Urothelium cell line (cell line): ENCODE measurements at places on chromosomes 6 and 20.

GRCh38 chr20:44273231-44274215 lies 26.4 kb downstream of the GDAP1L1 start:
- no peak for DNase-seq

- no peak for DNase-seq
These were observed 38.0 kb downstream of the XRN2 start for GRCh38 chr20:21340991-21341697.

DNA sequence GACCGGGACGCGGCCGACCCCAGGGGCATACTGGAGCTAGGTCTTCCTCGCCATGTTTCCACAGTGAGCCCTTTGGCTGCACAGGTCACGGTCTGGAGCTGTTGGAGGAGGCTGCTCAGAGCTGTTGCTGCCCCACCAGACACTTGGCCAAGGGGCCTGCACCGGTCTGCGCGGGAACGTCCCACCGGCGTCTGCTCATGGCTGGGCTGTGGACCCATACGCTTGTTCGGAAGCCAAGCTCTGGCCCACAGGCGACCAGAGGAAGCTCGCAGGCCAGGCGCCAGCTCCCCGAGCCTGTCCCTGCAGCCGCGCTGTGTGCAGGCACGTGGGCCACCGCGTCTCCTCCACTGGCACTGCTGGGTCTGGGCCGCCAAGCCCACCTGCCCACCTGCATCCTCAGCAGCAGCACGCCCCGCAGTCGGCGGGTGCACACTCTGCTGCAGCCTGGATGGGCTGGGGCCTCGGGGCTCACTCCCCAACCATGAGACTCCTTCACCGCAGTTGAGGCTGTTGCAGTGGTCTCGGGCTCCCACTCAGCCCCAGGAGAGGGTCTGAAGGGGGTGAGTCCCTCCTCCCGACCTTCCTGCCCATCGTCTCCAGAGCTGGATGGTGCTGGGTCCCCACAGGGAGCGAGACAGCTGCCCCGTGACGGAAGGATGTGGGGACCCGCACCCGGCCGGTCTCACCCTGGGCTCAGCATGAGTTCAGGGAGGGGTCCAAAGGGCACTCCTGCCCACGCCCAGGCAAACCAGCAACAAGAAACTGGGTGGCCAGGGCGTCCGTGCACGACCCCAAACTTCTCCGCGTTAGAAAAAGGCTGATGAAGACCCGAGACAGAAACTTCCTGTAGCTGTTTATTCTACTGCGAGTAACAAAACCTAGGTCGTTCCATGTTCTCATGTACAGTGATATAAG lies 15.5 kb upstream of the TCFL5 start:
- DNase-seq, result no peak

- no peak for DNase-seq
These were observed 3.2 kb downstream of the HRH3 start for GRCh38 chr20:62216636-62217566.

DNA sequence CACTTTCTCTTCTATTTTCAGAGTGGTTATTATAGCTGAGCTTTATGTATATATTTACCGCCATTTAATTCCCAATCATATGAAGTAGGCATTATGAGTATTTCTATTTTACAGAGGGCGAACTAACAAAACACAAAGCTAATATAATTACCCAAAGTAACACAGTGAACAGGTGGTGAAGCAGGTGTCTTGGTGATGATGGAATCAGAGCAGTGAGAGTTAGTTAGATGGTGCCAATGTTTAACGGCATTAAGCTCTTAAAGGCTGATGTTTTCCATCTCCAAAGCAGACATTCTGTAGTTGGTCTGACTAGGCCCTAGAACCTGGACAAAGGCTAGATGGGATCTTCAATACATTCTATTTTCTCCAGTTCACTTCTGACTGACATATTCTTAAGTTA lies 551.1 kb upstream of the SYNCRIP start:
- DNase-seq, result no peak

GRCh38 chr20:32110173-32110704 lies 725 bp downstream of the TM9SF4 start:
- no peak for DNase-seq

- no peak for DNase-seq
These were observed 34.0 kb downstream of the ELOVL4 start for GRCh38 chr6:79913369-79913768.

DNA sequence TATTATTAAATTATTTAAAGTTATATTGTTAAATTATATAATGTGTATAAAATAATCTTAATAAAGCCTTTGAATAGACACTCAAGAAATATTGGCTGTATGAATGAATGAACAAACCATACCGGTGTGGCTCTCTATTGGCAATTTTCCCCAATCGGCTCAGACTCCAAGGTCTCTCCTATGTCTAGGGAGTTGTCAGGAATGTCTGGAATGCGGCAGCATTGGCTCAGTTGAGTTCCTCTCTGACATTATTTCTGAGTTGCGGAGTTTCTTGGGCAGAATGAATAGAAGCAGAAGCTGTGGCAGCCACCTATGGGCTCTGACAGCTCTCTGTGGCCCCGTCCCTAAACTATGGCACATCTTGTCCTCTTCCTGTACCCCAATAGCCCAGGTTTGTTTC lies 111.0 kb downstream of the SOBP start:
- DNase-seq, result peak; percentile 76

DNA sequence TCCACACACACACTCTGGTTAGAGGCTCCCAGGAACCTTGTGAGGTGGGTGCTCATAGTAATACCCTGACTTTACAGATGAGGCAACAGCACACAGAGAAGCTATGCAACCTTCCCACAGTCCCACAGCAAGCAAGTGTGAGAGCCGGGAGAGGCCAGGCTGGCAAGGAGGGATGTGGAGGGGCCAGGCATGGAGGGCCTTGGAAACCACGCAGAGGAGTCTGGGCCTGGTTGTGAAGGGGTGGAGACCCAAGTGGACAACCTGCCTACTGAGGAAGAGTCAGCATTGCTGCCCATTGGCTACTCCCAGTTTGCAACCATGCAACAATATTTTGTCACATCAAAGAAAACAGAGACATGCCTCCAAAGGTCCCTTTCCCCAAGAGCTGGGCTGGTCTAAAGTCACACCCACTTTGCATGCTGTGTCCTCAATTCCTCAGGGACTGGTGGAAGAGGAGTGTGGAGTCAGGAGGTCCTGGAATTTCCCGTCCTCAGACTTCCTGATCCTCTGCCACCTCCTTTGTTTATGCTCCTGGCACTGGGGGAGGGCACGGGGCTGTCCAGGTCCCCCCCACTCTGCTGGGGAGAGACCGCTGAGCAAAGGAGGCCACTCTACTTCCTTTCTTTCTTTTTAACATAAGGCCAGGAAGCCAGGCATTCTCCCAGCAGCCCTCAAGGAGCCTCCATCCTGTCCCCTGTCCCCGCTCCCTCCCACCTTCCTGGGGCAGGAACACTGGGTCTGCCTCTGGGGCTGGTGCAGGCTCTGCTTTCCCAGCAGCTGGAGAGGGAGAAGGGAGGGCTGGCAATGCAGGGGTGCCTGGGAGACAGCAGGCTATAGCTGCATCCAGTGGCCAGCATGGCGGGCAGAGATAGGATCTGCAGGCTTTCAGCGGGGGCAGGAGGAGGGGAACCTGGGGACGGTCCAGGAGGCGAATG lies 68.3 kb downstream of the NOL4L start:
- DNase-seq, result no peak

DNA sequence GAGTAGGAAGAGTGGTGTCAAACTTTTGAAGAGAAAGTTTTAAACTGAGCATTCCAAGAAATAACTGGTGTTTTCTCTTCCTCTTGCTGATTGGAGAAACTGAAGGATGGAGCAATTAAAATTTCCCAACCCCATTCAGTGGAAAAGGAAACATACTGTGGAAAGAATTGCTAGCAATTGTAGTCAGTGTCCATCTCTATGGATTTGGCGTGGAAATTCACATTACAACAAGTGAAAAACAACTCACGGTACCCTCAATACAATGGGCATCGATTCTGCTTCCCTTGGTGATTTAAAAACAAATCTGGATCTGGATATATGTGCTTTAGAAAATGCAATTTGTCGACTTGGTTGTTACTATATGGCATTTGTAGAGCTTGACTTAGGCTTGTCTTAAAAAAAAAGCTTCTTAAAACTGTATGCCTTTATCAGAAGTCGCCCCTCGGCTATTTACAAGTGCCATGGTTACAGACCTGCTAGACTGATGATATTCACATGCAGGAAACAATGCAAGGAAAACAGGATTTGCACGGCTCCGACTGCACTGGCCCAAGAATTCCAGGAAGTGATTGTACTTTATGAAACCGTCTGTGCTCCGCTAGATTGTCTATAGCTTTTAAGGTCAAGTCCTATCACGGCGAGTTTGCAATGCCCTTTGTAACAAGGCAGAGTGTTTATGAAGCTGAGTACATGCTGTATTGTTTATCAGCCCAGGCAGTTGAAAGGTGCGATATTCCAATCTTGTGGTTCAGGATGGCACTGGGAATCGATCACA lies 131.7 kb upstream of the PHACTR1 start:
- DNase-seq, result no peak

DNA sequence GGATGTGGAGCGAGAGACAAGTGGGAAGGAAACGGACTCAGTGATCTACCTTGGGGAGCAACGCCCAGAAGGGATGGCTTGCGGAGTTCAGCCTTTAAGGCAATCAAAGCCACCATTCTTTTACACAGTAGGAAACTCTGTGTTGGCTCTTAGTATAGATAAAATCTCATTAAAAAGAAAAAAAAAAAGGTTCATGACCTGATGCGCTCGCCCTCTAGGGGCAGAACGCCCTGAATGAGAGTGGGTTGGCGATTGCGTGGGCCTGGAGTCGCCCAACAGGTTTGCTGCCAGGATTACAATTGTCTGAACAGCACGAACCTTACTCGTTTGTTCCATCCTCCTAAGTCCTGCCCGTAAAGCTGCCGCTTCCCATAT lies 1.2 kb downstream of the TPD52L1 start:
- peak; percentile 27 for DNase-seq

GRCh38 chr6:131572686-131573415 lies at the start of gene ARG1:
Gene ARG1 (plus strand): TSS chr6:131573226. CDS start chr6:131573283, 57 bp downstream.
- DNase-seq, result no peak

- no peak for DNase-seq
These were observed 10.4 kb downstream of the DEFB129 start for GRCh38 chr20:237489-237888.

DNA sequence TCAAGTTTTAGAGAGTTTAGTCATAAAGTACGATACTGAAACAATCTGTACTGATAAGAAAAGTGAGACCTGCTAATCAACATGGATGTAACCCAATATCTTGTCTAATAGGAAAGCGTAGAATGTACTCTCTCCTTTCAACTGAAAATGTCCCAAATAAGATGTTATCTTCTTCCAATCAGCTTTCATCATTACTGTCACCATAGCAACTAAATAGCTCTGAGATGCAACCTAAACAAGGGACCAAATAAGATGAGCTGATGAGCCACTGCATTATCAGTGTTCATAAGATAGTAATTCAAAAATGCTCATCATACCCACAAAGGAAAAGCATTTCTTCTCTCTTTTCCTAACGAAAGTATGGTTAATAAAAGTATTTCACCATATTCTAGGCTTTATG lies 1108.3 kb upstream of the MAP3K7 start:
- DNase-seq, result no peak

DNA sequence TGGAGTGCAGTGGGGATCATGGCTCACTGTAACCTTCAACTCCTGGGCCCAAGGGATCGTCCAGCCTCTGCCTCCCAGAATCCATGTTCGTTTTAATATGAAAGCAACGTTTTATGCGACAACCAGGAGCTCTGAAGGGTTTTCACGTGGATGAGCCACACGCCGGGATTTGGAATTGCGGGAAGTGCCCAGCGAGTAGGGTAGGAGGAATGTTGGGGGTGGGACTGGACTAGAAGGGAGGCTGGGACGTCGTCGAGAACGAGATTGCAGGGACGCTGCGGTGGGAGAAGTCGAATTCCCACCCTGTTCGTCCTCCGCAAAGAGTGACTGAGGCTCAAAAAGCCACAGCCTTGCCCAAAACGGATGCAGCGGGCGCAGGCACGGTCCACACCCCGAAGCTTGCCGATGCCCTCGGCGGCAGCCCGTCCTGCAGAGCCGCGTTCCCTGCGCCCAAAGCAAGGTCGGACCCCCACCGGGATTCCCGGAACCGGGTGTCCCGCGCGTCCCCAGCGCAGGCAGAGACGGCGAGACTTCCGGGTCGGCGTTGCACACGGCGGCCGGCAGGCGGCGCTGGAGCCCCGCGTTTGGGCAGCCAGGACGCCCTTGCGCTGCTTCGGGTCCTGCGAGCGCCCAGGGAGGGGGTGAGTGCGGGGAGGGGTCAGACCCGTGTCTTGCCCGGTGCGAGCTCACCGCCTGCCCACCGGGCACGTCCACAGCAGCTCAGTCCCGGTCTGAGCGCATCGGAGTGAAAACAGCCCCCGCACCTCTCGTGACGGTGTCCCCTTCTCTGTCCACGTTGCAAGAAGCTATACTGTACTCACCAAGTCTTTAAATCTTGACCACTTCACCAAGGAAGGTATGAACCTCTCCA lies 87.8 kb downstream of the DHX35 start:
- DNase-seq, result peak; percentile 92

DNA sequence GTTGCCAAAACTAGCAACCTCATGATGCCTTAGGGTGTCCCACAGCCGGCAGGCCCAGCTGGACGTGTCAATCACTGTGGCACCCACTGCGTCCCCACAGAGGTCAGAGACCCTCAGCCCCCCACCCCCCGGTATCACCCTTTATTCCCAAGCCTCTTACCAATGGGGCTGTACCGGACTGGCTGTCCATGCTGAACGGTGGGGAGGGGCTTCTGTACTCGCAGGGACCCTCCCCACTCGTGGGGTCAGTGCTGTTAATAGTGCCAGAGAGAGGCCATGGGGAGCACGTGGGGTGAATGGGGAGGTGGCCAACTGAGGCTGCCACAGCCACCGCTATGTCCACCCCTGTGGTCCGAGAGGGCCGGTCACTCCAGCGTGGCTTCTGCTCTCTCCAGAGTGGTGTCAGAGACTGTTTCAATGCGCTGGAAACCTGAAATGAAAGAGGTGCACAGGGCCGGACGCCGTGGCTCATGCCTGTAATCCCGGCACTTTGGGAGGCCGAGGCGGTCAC lies 68.6 kb downstream of the THBS2 start:
- no peak for DNase-seq

DNA sequence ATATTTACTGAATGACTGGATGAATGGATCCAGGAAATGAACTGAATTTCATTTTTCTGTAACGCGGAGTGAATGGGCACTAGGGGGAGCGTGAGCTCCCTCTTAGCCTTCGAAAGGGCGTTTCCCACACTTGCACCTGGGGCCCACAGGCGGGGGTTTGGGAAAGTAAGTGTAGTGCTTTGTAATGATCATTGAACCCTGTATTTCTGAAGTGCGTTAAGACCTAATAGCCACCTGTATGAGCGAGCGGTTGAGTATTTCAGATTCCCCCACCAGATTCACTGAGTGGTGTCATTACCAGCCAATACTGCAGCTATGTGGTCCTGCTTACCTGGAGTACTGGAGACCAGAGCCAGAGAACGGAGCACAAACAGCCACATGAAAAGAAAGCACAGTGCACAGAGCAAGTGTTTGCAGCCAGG lies 10.5 kb downstream of the SYTL3 start:
- peak; percentile 48 for DNase-seq

- no peak for DNase-seq
These were observed at the start of gene BPIFB2 for GRCh38 chr20:33007376-33008335. Gene BPIFB2 (plus strand): TSS chr20:33007704. CDS start chr20:33008575, 871 bp downstream.

GRCh38 chr20:24863356-24863755 lies 85.7 kb upstream of the CST7 start:
- DNase-seq, result no peak
